Fibroblast of upper back skin (primary cell): ENCODE measurements at places on chromosomes 7 and 10.

GRCh38 chr10:98400482-98400881 is 14.5 kb downstream of the PYROXD2 start:
- peak; percentile 10 for DNase-seq

- DNase-seq: no peak
Observed at GRCh38 chr10:107790271-107790670, 625.8 kb upstream of the SORCS1 start.

DNA sequence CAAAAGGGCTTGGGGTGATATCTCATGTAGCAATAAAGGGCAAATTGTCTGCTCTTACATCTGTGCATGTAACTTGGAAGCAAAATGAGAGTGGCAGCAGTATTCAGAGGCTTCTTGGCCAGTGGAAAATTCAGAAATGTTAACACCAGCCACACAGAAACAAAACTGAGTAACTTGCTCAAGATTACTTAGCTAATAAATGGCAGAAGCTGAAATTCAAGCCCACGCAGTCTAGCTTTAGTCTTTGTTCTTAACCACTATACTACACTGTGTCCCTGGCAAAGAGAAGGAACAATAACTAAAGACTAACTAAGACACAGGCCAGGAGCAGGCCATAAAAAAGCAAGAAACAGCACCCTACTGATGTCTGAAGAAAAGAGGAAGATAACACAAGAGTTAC is 185.9 kb upstream of the ASAH2 start:
- DNase-seq: no peak

GRCh38 chr10:45404770-45405120 is 30.7 kb downstream of the ALOX5 start:
- no peak for DNase-seq

DNA sequence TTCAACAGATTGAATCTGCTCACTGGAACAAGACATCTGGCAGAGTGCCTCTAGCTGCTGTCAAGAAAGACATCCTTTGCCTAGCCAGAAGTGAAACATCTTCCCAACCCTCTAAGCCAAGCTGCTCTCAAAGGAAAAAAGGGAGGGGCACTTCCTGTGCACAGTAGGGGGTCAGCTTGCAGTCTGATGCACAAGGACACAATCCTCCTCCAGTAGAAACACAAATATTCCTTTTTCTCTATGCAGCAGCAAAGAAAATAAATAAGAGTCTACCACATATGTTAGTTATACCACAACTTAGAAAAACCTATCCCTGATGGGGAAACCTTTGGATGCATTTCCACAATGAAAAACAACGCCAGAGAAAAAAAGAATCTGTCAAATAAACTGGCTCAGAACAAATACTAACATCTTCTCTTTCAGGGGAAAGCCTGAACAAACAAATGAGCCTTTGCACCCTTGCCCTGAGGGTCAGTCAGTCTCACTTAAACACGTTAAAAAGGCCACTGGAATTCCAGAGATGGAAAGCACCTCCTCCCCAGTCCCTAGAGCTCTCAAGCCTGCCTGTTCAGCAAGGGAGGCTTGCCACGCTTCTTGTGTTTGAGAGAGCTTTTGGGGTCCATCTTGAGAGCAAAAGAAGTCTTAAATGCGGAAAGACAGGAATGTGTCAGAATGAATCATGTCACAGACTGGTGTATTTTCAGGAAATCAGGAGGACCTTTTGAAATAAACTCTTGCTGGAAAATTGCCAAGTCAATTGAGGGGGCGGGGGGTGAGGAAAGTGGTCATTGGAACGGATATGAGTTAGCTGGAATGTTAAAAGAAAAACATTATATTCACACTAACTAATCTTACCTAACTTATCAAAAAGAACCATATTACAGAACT is 7.5 kb downstream of the LAMB1 start:
- DNase-seq: peak; percentile 94

GRCh38 chr7:132554446-132554845 is 21.8 kb downstream of the PLXNA4 start:
- no peak for DNase-seq

DNA sequence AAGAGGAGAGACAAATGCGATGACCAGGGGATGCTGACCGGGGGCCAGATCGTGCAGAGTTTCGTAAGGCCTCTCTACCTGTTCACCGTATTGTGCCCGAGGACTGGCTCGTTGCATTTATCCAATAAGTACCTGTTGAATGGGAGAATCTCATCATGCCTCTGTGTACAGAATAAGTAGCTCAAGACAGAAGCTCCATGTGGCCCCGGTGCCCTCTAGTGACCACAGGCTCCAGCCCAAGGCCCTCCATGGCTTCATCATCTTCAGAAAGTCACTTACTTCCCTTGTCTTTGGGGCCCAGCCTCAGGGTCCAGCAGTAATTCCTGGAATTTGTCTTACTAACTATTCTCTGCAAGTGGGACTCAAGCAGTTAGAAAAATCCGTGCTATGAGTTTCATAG is 151.0 kb downstream of the CHN2 start:
- peak; percentile 20 for DNase-seq

GRCh38 chr10:77946084-77946483 is 19.5 kb upstream of the DLG5 start:
- no peak for DNase-seq

DNA sequence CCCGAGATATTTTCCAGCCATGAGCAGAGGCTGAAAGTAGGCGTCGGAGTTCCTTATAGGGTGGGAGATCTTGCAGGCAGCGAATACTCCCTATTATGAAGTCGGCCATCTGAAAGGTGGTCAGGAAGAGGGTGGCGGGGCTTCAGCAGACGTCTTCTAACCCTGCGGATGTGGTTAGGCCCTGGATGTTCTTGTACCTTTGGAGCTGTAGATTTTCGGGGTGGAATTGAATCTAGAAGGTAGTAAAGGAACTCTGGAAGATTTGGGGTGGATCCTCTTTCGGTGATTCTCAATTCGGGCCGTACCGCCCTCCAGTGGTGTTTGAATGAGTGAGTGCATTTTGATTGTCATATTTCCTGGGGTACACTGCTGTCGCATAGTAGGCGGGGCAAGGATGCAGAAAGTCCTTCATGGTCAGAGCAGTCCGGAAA is 635 bp downstream of the NUP205 start:
- DNase-seq: peak; percentile 57

- no peak for DNase-seq
Observed at GRCh38 chr7:126792521-126792920, 460.2 kb downstream of the GRM8 start.

DNA sequence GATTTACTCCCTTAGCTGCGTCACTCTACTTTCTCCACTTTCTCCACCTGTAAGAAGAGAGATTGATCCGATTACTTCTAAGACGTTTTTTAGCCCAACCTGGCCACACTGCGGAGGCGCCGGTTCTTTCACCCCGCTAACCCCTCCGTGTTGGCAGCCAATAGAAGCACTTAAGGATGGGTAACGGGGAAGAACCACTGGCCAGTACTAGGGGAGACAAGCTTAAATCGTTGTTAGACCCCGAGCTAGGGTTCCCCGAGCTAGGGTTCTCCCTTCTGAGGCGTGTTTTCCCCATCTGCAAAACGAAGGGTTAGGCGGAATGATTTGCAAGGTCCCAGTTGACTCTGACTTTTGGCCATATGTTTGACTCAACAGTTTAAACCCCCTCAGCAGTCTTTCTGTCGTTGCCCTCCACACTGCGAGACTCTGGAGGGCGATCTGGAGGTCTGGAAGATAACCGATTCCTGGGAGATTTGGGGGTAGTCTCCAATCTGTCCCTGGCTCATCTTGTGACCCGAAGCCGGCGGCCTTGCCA is 644 bp downstream of the UMAD1 start:
- DNase-seq: peak; percentile 3

DNA sequence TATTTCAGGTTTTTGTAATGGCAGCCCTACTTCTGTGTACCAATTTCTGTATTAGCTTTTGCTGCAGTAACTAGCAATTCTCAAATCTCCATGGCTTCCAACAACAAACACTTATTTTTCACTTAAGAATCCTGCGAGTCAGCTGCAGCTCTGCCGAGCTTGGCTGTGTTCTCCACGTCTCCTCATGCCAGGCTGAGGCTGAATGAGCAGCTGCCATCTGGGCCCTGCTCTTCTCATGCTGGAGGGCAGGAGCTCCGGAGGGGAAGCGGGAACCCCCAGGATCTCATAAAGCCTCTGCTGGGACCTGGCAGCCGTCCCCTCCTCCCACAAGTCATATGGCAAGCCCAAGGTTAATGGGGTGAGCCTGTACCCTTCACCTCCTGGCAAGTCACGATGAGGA is 591.1 kb downstream of the SDK1 start:
- no peak for DNase-seq

DNA sequence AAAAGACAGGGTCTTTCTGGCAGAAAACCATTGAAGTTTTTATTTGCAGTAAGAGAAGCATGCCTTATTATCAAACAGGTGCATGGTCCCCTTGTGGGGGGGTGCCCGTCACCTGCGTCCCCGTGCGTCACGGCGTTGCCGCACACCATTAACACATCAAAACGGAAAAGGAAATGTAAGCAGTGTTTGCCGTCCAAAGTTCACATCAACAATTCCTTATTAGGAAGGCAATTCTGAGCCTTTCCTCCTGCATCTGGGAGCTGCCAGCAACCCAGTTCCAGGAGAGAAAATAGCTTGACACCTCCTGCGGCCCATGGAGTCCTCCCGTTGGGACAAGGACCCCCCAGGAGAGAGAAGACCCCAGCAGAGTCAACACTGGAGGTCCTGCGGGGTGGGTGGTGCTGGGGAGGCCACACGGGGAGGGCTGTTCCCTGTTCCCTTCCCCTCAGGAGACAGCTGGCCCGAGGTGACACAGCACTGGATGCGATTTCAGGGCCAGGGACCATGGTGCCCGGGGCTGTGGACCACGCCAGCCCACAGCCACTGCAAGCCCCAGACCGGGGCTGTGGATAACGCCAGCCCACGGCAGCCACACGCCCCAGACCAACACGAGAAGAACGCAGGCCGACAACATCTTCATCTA is 39.5 kb downstream of the DIP2C start:
- no peak for DNase-seq

DNA sequence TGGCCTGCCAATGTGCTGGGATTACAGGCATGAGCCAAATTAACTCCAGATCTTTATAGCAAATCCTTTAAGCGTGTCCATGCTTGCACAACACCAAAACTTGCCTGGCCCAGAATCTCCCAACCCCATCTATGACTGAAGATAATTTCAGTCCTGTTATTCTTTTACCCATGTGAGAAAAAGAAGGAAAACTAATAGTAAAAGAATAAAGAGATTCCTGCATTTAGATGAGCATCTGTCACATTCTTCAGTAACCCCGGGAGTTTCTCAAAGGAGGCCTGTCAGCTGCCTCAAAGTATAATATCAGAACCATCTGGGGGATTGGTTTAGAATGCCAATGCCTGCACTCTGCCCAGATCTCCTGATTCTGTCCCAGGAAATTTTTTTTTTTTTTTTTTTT is 158.1 kb upstream of the KMT2E start:
- DNase-seq: no peak

GRCh38 chr7:97022491-97023306 is 1.9 kb downstream of the DLX5 start:
- DNase-seq: no peak

DNA sequence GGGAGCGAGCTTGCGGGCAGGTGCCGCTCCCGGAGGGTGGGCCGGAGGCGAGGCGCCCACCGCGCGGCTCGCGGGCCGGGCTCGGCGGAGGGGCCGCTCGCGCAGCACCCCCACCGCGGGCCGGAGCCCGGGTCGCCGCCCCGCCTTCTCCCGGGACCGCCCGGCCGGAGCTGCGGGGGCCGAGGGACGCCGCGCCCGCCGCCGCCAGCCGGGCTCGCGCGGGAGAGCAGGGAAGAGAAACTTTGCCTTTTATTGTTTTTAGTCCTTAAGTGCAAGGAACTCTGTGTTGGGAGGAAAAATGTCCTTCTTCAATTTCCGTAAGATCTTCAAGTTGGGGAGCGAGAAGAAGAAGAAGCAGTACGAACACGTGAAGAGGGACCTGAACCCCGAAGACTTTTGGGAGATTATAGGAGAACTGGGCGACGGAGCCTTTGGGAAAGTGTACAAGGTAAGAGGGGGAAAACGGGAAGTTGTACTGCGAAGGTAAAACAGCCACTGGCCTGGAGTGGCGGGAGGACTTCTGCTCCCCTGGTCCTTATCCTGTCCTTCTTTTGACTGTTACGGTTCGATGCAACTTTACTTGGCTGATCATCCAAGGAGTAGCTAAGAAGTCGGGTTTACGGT is 620 bp downstream of the SLK start:
- no peak for DNase-seq

GRCh38 chr10:123665491-123666286 is 466 bp upstream of the GPR26 start:
- no peak for DNase-seq

- DNase-seq: peak; percentile 88
Observed at GRCh38 chr10:32065856-32066255, 9.6 kb upstream of the KIF5B start.

- DNase-seq: no peak
Observed at GRCh38 chr10:6535156-6535764, 44.8 kb downstream of the PRKCQ start.

DNA sequence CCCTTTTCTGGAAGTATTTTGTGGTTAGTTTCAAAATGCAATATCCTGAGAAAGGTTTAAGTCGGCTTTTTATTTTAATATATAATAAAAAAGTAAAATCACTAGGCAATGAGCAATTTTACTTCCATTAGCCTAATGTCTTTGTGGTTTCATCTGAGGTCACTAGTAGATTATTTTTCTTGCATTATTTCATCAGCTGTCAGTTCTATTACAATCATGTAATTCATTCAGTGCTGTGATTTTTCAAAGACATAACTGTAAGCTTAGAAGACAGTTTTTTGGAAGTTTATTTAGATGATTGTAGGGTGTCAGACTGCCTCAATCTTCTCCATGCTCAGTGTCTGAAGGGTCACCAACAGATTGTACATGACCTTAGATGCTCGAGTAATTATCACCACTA is 568.0 kb upstream of the GALNT17 start:
- DNase-seq: peak; percentile 30

DNA sequence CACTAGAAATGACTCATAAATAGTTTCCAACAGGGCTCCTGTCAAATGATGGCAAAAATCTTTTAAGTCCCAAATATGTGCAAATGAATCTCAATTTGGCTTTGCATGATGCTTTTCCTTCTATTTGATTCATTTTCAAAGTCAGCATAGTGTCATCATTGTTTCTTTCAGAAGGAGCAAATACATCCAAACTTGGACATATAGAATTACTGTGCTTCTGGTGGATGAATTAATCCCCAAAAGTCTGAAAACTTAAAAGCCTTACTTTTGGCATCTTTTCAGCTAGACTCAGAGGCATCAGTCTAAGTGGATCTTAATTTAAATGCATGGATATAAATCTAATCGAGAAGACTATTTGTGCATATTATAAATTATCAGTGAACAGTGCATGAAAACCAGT is 578.1 kb upstream of the FZD8 start:
- peak; percentile 21 for DNase-seq

DNA sequence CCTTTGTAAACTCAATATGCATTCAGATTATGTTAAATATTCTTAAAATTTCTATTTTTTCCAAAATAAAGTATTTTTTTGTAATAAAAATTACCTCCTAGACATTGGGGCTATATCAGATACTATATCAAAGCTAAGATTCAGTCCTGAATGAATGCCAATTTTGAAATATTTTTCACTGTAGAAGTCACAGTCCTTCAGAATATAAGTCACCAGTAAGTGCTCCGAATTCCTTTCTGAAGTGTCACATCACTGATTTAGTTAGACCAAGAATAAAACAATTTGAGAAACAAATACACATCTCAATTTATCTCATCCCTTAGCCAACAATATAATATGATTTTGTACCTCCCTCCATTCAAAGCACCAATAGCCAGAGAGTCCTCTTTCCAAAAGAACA is 33.9 kb upstream of the GSAP start:
- peak; percentile 47 for DNase-seq
